ENCODE measurements at places on chromosomes 5 and 9.

- no peak for DNase-seq
Measured at GRCh38 chr5:18097817-18098216, 463.6 kb downstream of the TAF11L14 start.

DNA sequence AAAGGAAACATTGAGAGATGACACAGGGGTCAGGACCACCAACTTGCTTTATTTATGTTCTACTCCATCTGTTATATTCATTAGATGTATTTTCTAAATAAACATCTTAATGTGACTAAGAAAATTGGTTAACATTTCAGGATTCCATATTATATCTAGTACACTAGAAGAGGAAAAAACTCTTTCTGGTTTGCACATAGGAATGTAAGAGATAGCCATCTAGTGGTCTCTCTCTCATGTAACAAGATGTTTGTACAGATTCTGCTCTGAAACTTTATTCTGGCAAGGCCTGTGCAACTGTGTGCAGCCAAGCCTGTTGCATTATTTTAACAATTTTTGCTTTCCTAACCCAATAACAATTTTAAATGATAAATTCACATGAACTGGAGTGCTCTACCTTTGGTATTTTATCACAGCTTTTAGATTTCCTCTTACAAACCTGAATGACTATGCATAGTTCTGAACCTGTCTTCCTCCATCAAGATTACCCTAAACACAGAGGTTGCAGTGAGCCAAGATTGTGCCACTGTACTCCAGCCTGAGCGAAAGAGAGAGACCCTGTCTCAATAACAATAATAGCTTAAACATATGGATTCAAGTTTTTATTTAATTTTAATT, 148.2 kb downstream of the GIN1 start:
- no peak for DNase-seq

- no peak for DNase-seq
Measured at GRCh38 chr9:134283692-134284265, 42.5 kb upstream of the RXRA start.

DNA sequence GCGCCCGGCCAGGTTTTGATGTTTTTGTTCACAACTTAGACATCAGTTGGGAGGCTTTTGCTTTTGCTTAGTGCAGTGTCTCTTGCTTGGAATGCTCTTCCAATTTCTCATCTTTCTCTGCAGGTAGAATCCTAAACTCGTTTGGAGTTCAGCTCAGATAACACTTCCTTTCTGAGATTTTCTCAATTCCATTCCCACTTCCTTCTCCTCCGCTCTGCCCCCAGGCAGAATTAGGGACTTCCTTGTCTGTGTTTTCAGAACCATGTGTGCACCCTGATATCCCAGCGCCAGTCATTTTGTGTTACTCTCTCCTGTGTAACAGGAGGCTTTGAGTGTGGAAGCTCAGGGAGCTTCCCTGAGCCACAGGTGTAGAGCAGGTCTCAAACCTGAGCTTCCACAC, 171.0 kb downstream of the INSYN2B start:
- no peak for DNase-seq

DNA sequence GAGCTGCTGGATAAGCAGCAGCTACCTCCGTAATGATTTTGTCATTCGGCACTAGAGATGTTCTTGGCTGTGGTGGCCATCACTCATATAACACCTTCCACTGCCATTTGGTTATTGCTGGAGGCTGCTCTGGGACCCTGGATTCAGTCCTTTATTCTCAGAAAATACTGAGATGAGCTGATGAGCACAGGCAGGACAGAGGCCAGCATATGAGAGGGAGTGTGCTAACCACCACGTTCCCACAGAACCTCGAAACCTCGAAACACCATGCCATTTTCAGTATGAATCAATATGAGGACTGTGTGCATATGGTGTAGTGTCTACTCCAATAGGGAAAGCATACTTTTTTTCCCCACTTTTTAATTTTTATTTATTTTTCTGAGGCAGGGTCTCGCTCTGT, 56.6 kb downstream of the ADAM19 start:
- DNase-seq: no peak

GRCh38 chr5:93107141-93107540, 473.9 kb downstream of the NR2F1-AS1 start:
- no peak for DNase-seq

DNA sequence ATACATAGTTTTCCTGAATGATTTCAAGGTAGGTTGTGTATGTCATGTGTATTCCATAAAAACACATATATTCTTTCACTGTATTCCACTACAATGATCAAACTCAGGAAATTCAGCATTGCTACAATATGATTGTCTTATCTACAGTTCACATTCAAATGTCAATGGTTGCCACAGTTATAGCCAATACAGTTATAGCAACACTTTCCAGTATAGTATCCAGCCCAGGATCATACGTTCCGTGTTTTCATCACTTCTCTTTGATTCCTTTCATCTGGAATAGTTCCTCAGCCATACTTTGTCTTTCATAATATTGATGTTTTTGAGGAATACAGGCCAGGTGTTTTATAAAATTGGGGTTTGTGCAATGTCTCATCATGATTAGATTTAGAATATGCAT, 9.5 kb downstream of the OR2S2 start:
- DNase-seq: no peak

DNA sequence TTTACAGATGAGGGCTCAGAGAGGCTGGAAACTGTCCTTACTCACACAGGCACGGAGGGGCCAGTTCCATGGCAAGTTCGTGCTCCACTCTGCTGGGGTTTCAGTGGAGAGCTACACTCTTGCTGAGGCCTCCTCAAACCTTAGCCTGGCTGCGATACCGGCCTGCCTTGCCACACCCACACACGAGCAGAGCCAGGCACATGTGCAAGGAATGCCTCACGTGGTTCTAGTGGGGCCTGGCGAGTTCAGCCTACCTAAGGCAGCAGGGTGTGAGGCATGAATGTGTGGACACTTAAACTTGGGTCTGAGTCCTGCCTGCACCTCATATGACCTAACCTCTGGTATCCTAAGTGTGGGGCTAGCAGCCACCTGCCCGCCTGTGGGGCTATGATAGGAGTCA, 21.5 kb upstream of the PRDM12 start:
- DNase-seq: no peak

DNA sequence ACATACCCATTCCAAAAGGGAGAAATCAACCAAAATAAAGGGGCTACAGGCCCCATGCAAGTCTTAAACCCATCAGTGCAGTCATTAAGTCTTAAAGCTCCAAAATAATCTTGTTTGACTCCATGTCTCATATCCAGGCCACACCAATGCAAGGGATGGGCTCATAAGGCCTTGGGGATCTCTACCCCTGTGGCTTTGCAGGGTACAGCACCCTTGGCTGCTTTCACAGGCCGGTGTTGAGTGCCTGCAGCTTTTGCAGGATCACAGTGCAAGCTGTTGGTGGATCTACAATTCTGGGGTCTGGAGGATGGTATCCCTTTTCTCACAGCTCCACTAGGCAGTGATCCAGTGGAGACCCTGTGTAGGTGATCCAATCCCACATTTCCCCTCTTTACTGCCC, 5.0 kb upstream of the SPINK14 start:
- DNase-seq: no peak

- DNase-seq: no peak
Measured at GRCh38 chr9:112477330-112477729, 9.3 kb upstream of the KIAA1958 start.

DNA sequence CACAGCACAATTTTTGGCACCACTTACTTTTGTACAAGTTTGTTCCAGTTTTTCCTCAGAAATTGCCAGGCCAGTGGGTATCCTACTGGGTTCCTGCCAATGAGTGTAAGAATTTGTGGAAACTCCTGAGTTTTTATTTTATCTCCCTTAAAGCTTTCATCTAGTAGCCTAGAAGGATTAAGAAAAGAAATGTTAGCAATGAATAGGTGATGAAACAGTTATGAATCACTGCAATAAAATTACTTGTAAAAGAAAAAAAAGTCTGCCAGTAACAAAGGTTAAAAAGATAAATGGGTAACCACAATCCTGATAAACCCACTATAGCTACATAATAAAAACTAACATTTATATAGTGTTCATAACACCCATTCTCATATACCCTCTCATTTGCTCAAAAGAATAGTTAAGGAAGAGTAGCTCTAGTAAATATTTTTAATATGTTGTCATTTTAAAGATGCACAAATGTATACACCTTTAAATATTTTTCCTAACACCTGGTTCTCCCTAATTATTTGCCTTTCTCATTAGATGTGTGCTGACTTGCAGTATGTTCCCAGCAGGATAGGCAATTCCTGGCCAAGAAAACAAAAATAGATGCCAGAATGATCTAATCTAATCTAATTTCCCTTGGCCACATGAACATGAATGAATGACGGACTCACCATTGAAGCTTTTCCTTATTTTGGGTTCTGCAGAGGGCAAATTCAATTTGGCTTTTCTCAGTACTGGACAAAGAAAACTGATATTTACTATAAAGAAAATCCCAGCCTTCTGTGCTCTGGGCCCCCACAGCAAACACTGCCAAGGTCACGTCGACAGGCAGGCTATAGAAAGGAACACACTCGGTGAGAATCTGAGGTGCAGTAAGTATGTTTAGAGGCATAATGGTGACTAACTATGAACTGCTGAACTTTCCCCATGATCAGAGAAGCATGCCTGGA, 26.4 kb downstream of the ERAP1 start:
- DNase-seq: no peak

GRCh38 chr5:96940586-96940985, 4.7 kb downstream of the LNPEP start:
- no peak for DNase-seq

DNA sequence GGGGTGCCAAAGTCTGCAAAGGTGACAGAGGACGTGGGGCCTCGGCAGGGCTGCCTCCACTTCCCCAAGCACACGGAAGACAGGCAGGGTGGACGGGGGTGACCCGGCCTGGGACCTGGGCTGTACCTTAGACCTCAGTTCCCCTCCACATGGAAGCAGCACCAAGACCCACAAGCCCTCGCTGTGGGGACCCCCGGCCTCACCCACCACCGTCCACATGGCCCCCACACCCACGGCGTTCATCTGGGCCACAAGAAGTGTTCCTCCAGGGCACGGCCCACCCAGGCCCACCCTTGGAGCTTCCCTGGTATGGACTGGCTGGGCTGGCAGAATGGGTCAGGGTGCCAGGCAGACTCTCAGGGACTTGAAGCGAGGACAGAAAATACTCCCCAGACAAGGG, 45.8 kb upstream of the NKD2 start:
- no peak for DNase-seq

GRCh38 chr5:83145241-83145640, 67.9 kb downstream of the XRCC4 start:
- no peak for DNase-seq

DNA sequence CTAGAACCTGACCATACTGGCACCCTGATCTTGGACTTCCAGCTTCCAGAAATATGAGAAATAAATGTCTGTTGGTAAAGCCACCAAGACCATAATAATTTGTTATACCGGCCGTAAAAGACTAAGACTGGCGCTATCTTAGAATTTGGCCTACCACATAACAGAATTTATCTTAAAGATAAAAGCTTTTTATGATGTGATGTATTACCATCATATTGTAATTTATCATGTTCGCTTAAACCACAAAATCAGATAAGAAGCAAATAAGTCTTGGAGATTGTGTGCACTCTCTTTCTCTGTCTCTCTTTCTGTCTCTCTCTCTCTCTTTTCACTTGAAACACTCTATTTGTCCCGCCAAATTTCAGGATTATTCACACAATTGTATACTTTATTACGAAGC, 35.6 kb downstream of the FST start:
- no peak for DNase-seq

Data from stimulated activated CD4-positive, alpha-beta T cell treated with anti-CD3 and anti-CD28 coated beads, Interleukin-12 subunit alpha, Interleukin-12 subunit beta, amount 100 ng/mL, for 48 hours (primary cell).